ENCODE measurements at places on chromosomes 11 and 22. TPM values are rescaled to one million over a fixed set of nuclear protein-coding genes. Genes with fewer than 3 reads are reported as not detected.

GPHA2 gene
- total RNA-seq, result not detected

LTBP3 gene
- 33.2 TPM for total RNA-seq

XKR3 gene
- not detected for total RNA-seq

TRIM49 gene
- 0.24 TPM for total RNA-seq

SERPING1 gene
- 62.5 TPM for total RNA-seq

ZNF280B gene
- total RNA-seq, result 4.0 TPM

KCNJ5 gene
- 1.4 TPM for total RNA-seq

AMOTL1 gene
- total RNA-seq, result 47.8 TPM

MS4A7 gene
- not detected for total RNA-seq

GRCh38 chr11:17401841-17402240 lies 13.4 kb upstream of the KCNJ11 start:
- no peak for DNase-seq
- no peaks in the 10 kb centered on the region for H3K36me3 ChIP-seq
- H3K27me3 ChIP-seq, result peaks cover 2% of the 10 kb centered on the region
- H3K4me3 ChIP-seq, result no peak overlapping the region
- no peak overlapping the region for H3K27ac ChIP-seq

- no peaks in the 10 kb centered on the region for H3K36me3 ChIP-seq
- H3K27ac ChIP-seq, result no peak overlapping the region
- H3K4me3 ChIP-seq, result no peak overlapping the region
Measured at GRCh38 chr11:12598330-12599256, 75.6 kb upstream of the TEAD1 start.

- no peak overlapping the region for H3K4me3 ChIP-seq
- H3K27me3 ChIP-seq, result no peaks in the 10 kb centered on the region
- H3K4me1 ChIP-seq, result no peaks in the 10 kb centered on the region
- no peaks in the 10 kb centered on the region for H3K36me3 ChIP-seq
Measured at GRCh38 chr11:3894128-3894731, 38.8 kb downstream of the STIM1 start.

GRCh38 chr11:120690406-120690805 lies 178.9 kb downstream of the GRIK4 start:
- H3K4me1 ChIP-seq, result no peaks in the 10 kb centered on the region
- DNase-seq, result no peak
- H3K27me3 ChIP-seq, result peaks cover 17% of the 10 kb centered on the region
- no peaks in the 10 kb centered on the region for H3K36me3 ChIP-seq

GRCh38 chr11:27722117-27722952 lies 22.1 kb upstream of the BDNF start:
- no peak overlapping the region for H3K27ac ChIP-seq
- H3K27me3 ChIP-seq, result peaks cover 23% of the 10 kb centered on the region
- H3K4me1 ChIP-seq, result peaks cover 24% of the 10 kb centered on the region
- DNase-seq, result peak; percentile 55

- H3K4me3 ChIP-seq, result no peak overlapping the region
- no peaks in the 10 kb centered on the region for H3K4me1 ChIP-seq
- H3K27me3 ChIP-seq, result peaks cover 69% of the 10 kb centered on the region
- H3K27ac ChIP-seq, result no peak overlapping the region
- DNase-seq, result no peak
Measured at GRCh38 chr11:44797886-44798606, 71.3 kb downstream of the TSPAN18 start.

DNA sequence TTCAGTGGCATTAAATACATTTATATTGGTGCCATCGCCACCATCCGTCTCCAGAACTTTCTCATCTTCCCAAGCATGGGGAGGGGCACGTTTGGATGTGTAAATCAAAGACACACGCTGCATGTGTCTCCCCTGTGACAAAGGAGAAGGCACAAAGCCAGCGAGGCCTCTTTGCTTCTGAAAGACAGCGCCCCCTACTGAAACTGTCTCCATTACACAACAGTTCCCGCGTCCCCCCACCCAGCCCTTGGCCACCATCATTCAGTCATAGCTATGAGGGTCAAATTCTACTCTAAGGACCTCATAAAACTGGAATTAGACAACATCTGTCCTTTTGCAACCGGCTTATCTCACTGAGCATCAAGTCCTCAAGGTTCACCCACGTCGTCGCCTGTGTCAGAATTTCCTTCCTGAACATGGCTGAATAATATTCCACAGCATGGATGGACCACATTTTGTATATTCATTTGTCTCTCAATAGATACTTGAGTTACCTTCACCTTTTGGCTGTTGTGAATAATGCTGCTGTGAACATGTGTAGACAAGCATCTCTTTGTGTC lies 64.8 kb downstream of the IGF2 start:
- peaks cover 15% of the 10 kb centered on the region for H3K4me1 ChIP-seq
- no peak for DNase-seq
- no peaks in the 10 kb centered on the region for H3K36me3 ChIP-seq

- no peak overlapping the region for H3K4me3 ChIP-seq
- H3K27ac ChIP-seq, result no peak overlapping the region
- H3K27me3 ChIP-seq, result no peaks in the 10 kb centered on the region
- peaks cover 29% of the 10 kb centered on the region for H3K4me1 ChIP-seq
Measured at GRCh38 chr11:119798656-119799055, 69.7 kb upstream of the NECTIN1 start.

DNA sequence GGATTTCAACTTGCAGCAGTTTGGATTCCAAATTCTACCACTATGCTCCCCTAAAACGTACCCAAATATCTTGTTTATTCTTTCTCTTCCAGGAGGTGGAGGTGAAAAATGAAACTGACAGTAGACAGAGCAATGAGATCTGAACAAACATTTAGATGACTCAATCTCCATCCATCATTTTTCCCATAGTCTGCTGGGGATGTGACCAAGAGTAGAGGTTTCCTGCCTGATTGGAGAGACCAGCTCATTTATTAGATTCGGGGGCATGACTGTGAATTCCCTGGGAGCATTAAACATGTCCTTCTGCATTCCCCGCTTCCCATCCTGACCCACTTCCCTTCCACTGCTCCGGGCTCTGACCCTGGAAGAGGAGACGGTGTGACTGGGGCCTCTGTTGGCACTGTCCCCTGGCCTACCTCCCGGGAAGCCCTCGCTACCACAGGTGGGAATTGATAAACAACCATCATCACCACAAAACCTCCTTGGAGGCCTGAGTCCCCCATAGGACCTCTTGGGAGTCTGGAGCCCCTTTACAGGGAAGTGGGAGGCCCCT lies 20.3 kb downstream of the DKK3 start:
- H3K27me3 ChIP-seq, result no peaks in the 10 kb centered on the region
- peak; percentile 84 for DNase-seq
- H3K36me3 ChIP-seq, result no peaks in the 10 kb centered on the region
- H3K4me1 ChIP-seq, result peaks cover 71% of the 10 kb centered on the region
- H3K27ac ChIP-seq, result peak overlapping the region; percentile 94

DNA sequence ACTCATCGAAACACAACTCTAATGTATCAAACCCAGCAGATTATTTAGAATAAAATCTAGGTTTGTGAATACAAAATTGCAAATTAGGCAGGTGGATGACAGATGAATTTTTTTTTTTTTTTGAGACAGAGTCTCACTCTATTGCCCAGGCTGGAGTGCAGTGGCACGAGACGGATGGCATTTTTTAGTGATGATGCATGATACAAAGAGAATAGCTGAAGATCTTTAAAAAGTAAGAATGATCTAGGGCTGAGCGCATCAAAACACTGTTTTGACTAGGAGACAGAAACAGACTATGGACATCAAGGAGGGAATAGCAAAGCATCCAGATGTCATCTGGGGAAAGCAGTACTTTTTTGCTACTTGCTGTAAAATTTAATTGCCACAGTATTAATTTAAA lies 63.8 kb downstream of the IMMP1L start:
- no peak for DNase-seq
- H3K36me3 ChIP-seq, result no peaks in the 10 kb centered on the region
- H3K27me3 ChIP-seq, result no peaks in the 10 kb centered on the region
- H3K27ac ChIP-seq, result no peak overlapping the region

DNA sequence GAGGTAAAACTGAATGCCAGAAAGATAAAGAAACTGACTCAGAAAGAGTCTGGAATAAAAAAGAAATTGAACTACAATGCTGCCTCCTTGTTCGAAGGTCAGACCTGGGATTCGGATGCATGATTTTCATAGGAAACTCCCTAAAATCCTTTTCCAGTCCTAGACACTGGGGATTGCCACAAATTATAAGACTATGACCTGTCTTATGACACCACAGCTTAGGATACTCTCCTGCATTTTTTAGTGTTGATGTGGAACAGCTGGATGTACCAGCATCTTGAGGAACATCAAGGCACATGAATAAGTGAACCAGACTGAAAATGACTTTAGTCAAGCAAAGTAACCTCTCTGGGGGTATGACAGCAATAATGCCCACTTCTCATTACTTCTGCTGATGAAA lies 9.0 kb downstream of the KIRREL3 start:
- H3K27me3 ChIP-seq, result no peaks in the 10 kb centered on the region
- H3K4me3 ChIP-seq, result peak overlapping the region; percentile 30
- H3K36me3 ChIP-seq, result no peaks in the 10 kb centered on the region
- no peak for DNase-seq
- H3K27ac ChIP-seq, result peak overlapping the region; percentile 100
- H3K4me1 ChIP-seq, result peaks cover 37% of the 10 kb centered on the region

- H3K36me3 ChIP-seq, result peaks cover 34% of the 10 kb centered on the region
- no peak overlapping the region for H3K4me3 ChIP-seq
- DNase-seq, result no peak
- H3K27me3 ChIP-seq, result no peaks in the 10 kb centered on the region
- no peaks in the 10 kb centered on the region for H3K4me1 ChIP-seq
Measured at GRCh38 chr22:43985532-43985931, 30.3 kb downstream of the SAMM50 start.

- peaks cover 6% of the 10 kb centered on the region for H3K4me1 ChIP-seq
- no peaks in the 10 kb centered on the region for H3K36me3 ChIP-seq
- DNase-seq, result peak; percentile 28
- H3K27me3 ChIP-seq, result peaks cover 8% of the 10 kb centered on the region
- H3K27ac ChIP-seq, result no peak overlapping the region
- no peak overlapping the region for H3K4me3 ChIP-seq
Measured at GRCh38 chr22:37121887-37122591, 12.5 kb upstream of the TMPRSS6 start.

DNA sequence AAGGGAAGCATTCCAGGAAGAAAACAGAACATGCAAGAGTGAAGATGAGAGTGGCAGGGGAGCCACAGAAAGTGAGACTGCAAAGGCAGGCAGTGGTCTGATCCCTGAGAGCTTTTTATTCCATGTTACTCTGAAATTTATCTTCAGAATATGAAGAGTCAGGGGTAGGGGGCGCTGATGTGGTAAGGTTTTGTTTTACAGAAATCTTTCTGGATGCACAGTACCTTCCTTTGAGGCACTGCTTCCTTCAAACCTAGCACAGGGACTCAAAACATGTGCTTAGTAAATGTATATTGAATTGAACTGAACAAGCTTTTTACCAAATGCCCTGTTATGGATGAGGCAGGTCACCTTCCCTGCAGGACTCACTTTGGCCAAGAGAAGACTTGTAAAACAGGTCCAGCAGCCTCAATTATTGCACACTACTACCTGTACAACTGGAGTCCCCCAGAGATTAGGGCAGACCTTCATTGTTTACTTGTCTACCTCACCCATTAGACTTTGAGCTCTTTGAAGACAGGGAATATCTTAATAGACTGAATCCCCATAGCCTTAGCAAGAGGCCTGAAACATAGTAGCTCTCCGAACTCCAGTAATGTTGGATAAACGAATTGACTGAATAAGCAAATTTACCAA lies 2.2 kb downstream of the PAK1 start:
- no peaks in the 10 kb centered on the region for H3K27me3 ChIP-seq
- no peaks in the 10 kb centered on the region for H3K36me3 ChIP-seq
- no peak overlapping the region for H3K27ac ChIP-seq
- no peaks in the 10 kb centered on the region for H3K4me1 ChIP-seq
- no peak for DNase-seq

GRCh38 chr11:14362611-14363010 lies 3.6 kb upstream of the RRAS2 start:
- no peak for DNase-seq
- no peak overlapping the region for H3K4me3 ChIP-seq

GRCh38 chr11:119343726-119344125 lies 2.8 kb downstream of the MFRP start:
- H3K4me1 ChIP-seq, result peaks cover 16% of the 10 kb centered on the region
- H3K27ac ChIP-seq, result no peak overlapping the region
- DNase-seq, result no peak
- H3K4me3 ChIP-seq, result no peak overlapping the region

- no peaks in the 10 kb centered on the region for H3K27me3 ChIP-seq
- no peak for DNase-seq
- H3K27ac ChIP-seq, result no peak overlapping the region
- no peak overlapping the region for H3K4me3 ChIP-seq
Measured at GRCh38 chr11:68481579-68482240, 21.2 kb downstream of the PPP6R3 start.

- H3K27me3 ChIP-seq, result no peaks in the 10 kb centered on the region
- peak overlapping the region; percentile 92 for H3K27ac ChIP-seq
Measured at GRCh38 chr22:45670981-45671782, 452 bp upstream of the ATXN10 start.

- no peak overlapping the region for H3K4me3 ChIP-seq
- peaks cover 12% of the 10 kb centered on the region for H3K27me3 ChIP-seq
- peaks cover 8% of the 10 kb centered on the region for H3K4me1 ChIP-seq
- DNase-seq, result peak; percentile 45
- H3K27ac ChIP-seq, result no peak overlapping the region
Measured at GRCh38 chr11:69215784-69216415, 60.2 kb downstream of the SMIM38 start.

All from astrocyte (in vitro differentiated cells and primary cell).